ENCODE measurements at places on chromosomes 13 and 19.

DNA sequence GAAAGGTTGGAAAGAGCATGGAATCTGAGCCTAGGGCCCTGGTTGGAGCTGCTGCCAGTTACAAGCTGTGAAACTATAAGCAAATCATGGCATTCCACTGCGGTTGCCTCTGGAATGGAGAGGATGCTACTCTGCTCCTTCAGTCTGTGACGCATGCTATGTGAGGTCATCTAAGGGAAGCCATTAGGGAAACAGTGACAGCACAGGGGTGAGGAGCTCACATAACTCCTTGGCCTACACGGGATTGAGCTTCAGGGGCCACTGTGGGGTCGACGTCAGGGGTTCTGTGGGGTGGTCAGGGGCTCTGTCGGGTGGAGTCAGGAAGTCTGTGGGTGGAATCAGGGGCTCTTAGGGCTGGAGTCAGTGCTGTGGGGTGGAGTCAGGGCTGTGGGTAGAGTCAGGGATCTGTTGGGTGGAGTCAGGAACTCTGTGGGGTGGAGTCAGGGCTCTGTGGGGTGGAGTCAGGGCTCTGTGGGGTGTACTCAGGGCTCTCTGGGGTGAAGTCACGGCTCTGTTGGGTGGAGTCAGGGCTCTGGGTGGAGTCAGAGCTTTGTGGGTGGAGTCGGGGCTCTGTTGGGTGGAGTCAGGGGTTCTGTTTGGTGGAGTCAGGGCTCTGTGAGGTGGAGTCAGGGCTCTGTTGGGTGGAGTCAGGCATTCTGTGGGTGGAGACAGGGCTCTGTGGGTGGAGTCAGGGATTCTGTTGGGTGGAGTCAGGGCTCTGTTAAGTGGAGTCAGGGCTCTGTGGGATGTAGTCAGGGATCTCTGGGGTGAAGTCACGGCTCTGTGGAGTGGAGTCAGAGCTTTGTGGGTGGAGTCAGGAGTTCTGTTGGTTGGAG, 35.8 kb upstream of the MEDAG start:
- peak; percentile 56 for DNase-seq

GRCh38 chr13:37216331-37216730, 110.9 kb upstream of the CSNK1A1L start:
- no peak for DNase-seq

- no peak for DNase-seq
Measured at GRCh38 chr19:40216013-40216776, 2.0 kb downstream of the TTC9B start.

GRCh38 chr13:98386637-98387036, 190.3 kb downstream of the STK24 start:
- no peak for DNase-seq

GRCh38 chr19:19644054-19644388, 564 bp upstream of the GMIP start:
- no peak for DNase-seq
